ENCODE measurements at places on chromosomes 4 and X.

- DNase-seq = no peak
Observed at GRCh38 chr4:48570646-48571220, 80.7 kb downstream of the ZAR1 start.

GRCh38 chr4:104616401-104616820 lies 121.7 kb upstream of the CXXC4 start:
- DNase-seq = no peak

DNA sequence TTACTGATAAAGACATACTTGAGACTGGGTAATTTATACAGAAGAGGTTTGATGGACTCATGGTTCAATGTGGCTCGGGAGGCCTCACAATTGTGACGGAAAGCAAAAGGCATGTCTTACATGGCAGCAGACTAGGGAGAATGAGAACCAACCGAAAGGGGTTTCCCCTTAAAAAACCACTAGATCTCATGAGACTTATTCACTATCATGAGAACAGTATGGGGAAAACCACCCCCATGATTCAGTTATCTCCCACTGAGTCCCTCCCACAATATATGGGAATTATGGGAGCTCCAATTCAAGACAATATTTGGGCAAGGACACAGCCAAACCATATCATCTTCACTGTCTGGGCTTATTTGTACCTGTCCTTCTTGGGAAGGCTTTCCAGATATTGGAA lies 22.8 kb upstream of the MUC7 start:
- no peak for DNase-seq

GRCh38 chr4:141637565-141637964 lies 1.2 kb downstream of the IL15 start:
- no peak for DNase-seq

DNA sequence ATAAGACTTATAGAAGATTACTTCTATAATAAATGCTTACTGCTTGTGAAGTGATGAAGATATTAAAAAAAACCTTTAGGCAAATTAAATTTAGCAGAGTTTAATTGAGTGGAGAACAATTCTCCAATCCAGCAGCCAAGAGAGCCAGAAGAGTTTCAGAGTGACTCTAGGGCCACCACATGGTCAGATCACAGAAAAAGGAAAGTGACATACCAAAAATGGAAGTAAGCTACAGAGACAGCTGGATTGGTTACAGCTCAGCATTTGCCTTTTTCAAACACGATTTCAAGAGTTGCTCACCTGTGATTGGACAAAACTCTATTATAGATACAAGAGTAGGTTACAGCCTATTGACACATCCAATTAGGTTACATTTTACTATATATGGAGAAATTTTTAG lies 79.0 kb upstream of the TRAM1L1 start:
- no peak for DNase-seq

DNA sequence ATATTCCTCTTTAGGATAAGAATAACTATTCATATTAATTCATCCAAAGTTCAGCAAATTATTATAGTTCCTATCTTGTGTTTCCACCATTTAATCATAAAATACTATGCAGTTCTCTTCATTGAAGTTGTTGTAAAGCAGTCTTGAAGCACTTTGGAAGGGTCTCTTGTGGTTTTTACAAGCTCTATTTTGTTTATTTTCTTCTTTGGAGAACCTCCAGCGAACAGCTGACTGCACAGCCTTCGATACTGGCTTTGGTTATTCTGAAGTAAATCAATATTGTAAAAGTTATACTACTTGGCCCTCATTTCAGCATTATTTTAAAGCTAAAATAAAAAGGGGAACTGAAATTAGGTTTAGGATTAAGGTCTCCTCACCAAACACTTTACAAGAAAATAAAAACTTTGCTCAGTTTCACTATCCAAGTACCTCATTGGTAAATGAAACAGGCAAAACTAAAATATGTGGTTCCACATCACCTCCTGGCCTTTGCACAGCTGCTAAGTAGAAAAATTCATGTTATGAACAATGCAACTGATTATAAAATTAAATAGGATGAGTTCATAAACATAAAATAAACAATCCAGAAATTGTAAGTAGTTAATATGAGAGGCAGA lies 1629.2 kb upstream of the ADGRL3 start:
- DNase-seq = no peak

DNA sequence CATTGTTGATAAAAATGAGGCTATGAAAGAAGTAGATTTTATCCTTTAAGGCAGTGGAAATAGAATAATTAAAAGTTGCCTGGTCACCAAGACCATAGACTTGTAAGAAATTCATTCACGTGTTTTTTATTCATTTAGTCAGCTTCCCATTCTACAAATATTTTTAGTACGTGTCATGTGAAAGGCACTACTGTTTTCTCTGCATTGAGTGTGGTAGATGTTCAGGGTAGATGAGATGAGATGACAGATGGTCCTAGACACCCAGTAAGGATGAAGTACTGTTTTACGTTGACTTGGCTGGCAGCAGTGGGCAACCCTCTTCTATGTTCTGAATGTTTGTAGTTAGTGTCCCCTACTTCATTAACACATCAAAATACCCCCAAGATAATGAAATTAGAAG lies 228.1 kb downstream of the ARHGAP24 start:
- DNase-seq = no peak

- no peak for DNase-seq
Observed at GRCh38 chr4:154076921-154077320, 288.0 kb upstream of the SFRP2 start.

DNA sequence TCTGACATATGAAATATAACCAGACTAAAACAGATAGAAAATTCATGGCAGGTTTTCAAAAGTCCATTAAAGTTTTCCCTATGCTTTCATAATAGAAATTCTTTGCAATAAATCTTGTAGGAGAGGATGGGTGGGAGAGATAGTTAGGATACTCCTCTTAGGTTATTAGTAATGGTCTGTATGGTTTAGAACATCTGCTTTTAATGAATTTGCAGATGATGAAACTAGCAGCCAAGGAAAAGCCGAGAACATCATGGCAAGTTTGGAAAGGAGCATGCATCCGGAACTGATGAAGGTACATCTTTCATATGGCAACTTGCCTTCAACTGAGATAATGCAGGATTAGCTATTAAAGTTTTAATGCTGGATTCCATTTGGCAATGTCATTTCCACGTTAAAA lies 70.7 kb downstream of the DOCK11 start:
- no peak for DNase-seq

DNA sequence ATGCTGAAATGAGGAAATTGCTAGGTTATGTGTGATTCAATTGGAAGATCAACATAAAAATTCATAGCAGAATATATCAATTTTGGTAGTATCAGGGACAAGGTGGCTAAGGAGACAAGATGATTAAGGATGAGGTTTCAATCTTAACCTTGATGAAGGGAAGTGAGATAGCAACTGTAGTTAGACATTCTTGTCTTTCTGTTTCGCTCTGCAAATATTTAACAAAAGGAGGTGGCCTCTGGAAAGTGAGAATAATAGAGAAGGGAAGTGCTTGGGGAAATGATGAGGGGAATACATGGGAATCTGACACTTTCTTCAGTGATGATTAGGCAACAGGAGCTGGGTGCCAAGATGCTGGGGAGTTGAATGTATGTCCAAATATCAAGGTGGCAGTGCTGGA lies 337.1 kb upstream of the PUDP start:
- no peak for DNase-seq

- no peak for DNase-seq
Observed at GRCh38 chr4:125321709-125322365, 7.1 kb downstream of the FAT4 start.

DNA sequence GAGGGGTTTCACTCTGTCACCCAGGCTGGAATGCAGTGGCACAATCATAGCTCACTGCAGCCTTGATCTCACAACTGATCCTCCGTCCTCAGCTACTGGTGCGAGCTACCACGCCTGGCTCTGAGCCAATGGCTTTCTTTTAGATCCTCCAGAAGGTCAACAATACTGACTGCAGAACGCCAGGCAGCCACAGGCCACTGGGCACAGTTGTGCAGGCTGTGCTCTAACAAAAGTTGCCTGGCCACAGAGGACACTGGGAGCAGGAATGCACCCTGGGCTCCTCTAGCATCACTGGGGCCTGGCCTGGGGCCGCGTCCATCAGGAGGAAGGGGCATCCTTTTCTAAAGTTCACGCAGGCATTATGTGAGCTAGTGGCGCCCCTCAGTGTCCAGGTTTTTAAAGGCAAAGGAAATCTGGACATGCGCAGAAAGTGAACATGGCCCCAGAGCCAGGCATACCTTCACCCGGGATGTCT lies 14.9 kb upstream of the PORCN start:
- DNase-seq = no peak

DNA sequence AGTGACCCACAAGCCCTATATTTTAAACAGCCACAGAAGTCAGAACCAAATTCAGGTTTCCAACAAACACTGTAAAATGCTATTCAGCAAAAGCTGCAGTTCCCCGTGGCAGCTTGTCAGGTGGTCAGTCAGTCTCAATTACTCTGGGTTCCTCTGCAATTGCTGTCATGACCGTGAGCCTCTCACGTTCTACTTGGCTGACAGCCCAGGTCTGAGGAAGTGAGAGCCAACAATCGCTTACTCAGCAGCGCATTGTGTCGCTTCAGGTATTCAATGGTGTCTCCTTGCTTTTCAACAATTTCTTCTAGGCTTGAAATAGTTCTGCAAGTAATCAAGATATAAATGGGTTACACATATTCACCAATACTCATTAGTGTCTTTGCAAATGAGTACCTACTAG lies 25.8 kb downstream of the TRIM75 start:
- no peak for DNase-seq

GRCh38 chr4:48121180-48121579 lies 12.9 kb downstream of the TXK start:
- DNase-seq = no peak

- no peak for DNase-seq
Observed at GRCh38 chr4:114078636-114079035, 99.2 kb upstream of the ARSJ start.

- no peak for DNase-seq
Observed at GRCh38 chr4:688854-689681, at the start of gene SLC49A3. TSS of gene SLC49A3 (minus strand) at chr4:689151. CDS start at chr4:689127, 24 bp downstream.

- no peak for DNase-seq
Observed at GRCh38 chr4:86934147-86934770, 552 bp upstream of the AFF1 start.

Measured in dorsolateral prefrontal cortex (tissue), 122 donors.